ENCODE measurements at places on chromosomes 4 and X.

GRCh38 chrX:151870602-151871001, 42.1 kb upstream of the MAGEA4 start:
- DNase-seq, result no peak

- DNase-seq, result no peak
Observed at GRCh38 chr4:14596904-14597303, 405.4 kb upstream of the CPEB2 start.

DNA sequence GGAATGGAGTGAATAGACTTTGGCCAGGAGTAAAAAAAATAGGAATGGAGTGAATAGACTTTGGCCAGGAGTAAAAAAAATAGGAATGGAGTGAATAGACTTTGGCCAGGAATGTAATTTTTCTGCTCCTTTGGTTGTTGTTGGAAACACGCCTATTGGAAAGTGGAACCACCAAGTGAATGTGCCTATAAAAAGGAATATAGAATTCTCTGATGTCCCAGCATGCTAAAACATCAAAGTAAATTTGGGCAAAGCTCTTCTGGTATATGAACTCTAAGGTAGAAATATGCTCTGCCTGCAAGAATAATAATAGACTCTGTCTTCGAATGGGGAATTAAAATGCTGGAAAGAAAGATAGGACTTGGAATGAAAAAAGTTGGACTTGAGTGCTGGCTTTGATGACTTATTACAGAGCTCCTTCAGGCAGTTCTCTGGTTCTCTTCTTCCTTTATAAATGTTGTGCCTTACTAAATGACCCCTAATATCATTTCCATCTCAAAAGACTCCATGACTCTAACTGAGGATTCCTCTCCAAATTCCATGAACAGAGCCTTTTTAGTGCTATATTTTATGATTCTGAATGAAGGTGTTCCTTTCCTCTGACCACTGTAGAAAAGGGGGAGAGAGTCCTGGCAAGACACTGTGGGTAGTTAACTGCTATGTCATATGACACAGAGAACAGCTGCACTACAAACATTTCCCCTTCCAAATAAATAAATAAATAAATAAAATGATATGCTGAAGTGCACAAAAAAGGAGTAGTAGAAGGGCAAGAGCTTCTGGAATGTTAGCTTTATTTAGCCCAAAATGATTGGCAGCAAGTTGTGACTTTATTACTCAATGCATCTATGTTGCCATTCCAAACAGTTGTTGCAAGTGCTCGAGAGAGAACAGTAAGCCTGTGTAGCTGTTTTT, 13.5 kb upstream of the GBA3 start:
- no peak for DNase-seq

DNA sequence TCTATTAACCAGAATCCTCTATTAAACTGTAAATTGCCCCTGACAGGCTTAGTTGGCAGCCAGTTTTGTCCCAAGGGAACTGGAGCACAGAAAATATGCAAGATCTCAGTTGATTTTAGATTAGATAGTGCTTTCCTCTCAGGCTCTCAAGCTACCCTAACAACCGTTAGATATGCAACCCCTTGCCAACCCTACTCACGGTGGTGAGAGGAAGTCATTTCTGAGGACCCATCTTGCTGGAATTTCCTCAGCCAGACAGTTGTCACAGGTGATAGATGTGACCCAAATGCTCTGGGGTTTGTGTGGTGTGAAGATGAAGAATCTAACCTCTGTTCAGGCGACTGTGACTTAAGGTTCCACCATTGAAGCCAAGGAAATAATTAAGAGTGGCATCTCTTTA, 447.1 kb downstream of the MID1IP1 start:
- no peak for DNase-seq

GRCh38 chr4:153594210-153594609, 89.9 kb upstream of the TLR2 start:
- no peak for DNase-seq

DNA sequence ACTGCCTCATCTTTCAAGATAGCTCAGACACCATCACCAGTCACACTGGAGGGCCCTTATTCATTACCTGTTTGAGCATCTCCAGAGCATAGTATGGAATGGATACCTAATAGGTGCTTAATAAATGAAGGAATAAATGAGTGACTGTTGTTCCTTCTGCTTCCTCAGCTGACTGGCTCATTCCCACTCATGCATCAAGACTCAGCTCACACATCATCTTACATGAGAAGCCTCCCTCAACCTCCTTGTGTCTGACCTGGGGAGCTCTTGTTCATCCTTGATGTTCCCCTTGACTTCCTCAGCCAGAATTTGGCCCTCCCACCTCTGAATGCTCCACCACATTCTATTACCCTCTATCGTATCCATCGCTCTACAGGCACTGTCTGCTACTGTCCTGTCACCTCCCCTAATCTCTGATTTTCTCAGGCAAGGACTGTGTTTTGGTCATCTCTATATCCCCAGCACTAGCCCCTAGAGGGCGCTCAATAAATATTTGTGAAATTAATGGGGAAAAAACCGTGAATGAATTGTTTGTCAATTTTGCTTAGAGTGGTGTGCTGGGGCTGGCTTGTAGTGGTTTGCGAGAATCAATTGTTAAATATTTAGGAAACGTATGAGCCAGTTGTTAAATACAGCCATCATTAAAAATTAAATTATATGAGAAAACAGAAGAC, 88.3 kb downstream of the NHSL2 start:
- no peak for DNase-seq

DNA sequence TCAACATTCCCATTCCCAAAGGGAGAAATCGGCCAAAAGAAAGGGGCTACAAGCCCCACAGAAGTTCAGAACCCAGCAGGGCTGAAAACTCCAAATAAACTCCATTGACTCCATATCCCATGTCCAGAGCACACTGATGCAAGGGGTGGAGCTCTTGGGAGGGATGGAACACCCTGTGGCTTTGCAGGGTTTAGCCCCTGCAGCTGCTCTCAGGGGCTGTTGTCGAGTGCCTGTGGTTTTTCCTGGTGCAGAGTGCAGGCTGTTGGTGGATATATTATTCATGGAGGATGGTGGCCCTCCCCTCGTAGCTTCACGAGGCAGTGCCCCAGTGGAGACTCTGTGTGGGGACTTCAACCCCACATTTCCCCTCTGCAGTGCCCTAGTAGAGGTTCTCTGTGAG, 53.7 kb downstream of the PDGFRA start:
- no peak for DNase-seq

DNA sequence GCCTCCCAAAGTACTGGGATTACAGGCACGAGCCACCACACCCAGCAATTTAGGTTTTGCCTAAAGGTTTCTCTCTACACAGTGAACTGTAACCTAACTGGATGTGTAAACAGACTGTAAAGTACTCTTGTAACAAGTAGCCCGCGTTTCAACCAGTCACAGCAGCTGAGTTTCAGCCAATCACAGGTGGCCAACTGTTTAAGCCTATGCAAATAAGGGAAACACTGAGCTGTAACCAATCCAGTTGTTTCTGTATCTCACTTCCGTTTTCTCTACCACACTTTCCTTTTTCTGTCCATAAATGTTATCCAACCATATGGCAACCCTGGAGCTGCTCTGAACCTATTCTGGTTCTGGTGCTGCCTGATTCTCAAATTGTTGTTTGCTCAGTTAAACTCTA, 59.9 kb downstream of the DIPK2B start:
- DNase-seq, result no peak

DNA sequence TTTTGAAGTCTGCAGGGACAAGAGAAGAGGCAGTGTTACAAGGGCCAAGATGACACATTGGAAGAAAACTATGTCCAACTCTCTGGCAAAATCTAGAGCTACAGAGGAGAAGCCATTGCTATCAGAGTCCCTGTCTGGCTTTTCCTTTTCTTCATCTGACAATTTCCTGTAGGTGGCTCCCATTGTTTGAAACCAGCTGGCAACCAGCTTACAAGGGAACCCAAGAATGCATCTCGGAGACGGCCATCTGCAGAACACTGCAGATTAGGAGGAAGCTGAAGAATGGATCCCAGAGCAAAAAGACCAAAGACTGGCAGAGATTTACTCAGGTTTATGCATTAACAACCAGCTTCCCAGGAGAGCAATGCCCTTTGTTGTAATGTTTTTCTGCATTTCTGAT, 216.2 kb upstream of the CTSO start:
- no peak for DNase-seq

- DNase-seq, result no peak
Observed at GRCh38 chrX:132336172-132336571, 116.9 kb upstream of the RAP2C start.

DNA sequence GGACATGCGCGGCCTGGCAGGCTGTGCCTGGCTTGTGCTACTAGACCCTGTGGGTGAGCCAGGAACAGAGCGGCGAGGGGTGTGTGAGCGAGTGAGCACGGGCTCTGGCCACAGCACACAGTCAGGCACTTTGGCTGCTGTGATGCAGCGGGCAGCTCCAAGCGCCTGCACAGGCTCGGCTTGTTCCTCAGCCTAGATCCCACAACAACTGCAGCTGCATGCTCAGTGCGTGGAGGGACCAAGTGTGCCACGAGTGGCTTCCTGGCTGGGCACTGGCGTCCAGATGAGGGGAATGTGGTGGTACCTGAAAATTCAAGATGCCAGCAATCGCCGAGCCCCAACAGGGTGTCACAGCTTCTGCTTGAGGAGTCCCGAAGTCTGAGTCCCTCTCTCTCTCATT, 1056.6 kb downstream of the RAPGEF2 start:
- no peak for DNase-seq

GRCh38 chr4:158282252-158282651, 72.0 kb downstream of the TMEM144 start:
- DNase-seq, result no peak

DNA sequence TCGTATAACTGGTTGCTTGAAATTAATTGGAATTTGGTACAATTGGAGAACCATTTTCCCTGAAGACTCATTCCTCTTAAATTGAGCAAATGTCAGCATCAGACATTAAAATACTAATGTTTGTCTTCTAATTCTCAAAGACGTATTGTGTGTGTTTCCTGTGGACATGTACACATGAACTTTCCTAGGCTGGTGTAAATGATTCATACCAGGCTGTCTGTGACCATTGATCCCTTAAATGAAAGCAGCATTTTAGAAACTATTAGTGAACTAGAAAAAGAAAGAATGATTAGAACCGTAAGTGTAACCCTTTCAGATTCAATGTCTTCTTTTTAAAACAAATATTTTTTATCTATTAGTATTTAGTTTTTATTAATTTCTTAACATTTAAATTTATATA, 332.9 kb downstream of the PPP3CA start:
- DNase-seq, result no peak

DNA sequence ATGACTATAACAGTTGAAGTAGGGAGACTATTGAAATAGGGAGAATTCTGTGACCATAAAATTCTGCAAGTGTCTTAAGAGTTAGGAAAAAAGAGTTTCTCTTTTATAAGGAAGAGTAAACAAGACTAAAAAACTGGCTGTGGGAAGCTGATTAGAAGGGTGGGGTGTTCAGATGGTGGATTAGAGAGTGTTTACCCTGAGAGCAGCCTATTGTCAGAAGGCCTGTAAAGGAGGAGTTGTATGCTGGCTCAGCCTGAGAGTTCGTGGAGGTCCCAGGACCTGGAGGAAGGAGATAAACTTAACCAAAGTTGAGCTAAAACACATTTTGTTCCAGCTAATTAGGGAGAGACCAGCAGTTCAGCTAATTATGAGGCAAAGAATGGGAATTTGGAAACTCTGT, 629.7 kb downstream of the PCDH7 start:
- DNase-seq, result no peak

DNA sequence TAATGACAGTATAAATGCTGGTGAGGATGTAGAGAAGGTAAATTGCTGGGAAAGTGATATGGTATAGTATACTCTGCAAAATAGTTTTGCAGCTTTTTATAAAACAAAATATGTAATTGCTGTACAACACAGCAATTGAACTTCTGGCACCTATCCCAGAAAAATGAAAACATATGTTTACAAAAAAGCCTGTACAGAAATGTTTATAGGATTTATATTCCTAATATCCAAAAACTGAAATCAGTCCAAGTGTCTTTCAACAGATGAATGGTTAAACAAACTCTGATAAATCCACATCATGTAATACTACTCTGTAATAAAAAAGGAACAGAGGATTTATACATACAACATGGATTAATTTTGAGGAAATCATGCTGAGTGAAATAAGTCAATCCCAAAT, 198.4 kb upstream of the ACTRT1 start:
- no peak for DNase-seq

GRCh38 chr4:55321707-55322264, 24.3 kb upstream of the SRD5A3 start:
- DNase-seq, result peak; percentile 65

GRCh38 chr4:15868826-15869413, 69.6 kb downstream of the FGFBP1 start:
- DNase-seq, result no peak

DNA sequence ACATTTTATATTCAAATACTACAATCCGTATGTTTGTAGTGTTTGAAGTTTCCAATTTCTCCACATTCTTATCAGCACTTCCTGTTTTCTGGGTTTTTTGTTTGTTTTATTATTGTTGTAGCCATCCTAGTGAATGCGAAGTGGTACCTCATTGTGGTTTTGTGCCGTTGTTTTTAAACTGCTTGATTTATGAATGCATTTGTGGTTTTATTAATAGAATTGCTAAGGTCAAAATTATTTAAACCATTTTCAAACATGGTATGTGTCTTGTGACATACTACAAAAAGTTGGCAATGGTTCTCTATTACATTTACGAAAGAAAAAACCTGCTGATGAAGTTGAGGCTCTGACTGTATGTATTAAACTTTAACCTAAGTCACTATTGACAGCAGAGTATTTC, 780.0 kb upstream of the MAGEB2 start:
- DNase-seq, result no peak

DNA sequence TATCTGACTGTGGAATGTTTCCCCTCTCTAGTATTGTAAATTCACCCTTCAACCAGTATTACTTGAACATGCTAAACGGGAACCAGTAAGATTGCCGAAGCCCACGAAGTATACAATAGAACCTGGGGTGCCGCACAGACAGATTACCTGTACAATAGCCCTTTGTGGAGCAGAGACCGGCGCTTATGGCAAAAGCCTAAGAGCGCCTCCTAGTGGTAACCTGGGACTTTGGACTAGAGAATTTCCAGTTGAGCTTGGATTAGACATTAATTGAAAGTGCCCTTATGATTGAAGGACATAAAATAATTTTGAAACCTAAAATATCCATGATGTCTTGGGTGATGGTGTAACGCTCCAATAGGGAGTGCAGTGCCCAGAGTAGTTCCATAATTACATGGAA, 14.1 kb downstream of the ZNF157 start:
- DNase-seq, result peak; percentile 73

- no peak for DNase-seq
Observed at GRCh38 chrX:135581496-135581895, 61.0 kb downstream of the INTS6L start.

GRCh38 chrX:149825424-149825823, 43.7 kb downstream of the MAGEA9 start:
- DNase-seq, result peak; percentile 14

DNA sequence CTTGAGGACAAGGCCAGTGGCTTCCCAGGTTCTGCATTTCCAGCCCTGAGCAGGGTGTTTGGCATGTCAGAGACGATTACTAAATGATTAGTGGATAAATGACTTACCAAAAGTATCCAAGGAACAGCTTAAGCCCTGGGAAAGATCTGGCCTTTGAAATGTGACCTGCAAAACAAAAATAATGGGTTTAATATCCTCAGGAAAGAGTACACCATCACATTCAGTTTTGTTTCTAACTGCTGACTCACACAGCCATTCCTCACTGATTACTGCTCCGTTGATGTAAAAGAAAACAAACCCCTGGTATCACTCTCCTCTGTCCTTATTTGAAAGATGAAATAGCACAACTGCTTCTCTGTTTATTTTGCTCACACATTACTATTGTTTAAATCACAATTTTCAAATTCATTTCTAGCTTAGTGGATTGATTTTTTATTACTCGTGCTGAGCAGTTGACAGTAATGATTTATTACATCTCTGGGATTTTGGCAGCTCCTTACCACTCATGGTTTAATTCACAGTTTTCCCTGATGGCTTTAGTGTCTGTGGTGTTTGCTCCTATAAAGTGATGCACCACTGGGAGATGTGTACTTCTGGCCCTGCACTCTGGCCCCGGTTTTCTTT, 117.0 kb downstream of the CBLL2 start:
- DNase-seq, result no peak

Data from transverse colon (tissue), 4 donors.